DND-41 (cell line): ENCODE measurements at places on chromosomes 2 and 18.

GRCh38 chr2:235594041-235594440 is 100.2 kb downstream of the AGAP1 start:
- H3K36me3 ChIP-seq, result no peaks in the 10 kb centered on the region
- no peak overlapping the region for H3K4me3 ChIP-seq
- H3K4me1 ChIP-seq, result no peaks in the 10 kb centered on the region
- no peak overlapping the region for H3K27ac ChIP-seq
- no peak for DNase-seq

DNA sequence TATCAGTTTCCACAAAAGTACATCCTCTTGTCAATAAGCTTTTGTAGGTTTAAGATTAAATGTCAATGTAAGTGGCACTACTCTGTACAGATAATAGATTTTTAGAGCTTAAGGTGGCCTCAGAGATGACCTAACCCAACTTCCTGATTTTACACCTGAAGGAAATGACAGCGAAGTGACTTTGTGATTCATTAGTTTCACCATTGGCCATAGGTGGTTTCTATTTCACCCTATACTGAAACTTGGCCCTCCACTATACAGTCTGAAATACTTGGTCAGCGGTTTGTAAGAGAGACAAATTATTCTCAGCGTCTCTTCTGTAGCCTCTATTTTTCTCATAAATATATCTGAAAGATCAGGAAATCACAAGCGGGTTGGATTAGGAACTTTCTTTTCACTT is 330.4 kb upstream of the FAM98A start:
- no peak for DNase-seq
- no peaks in the 10 kb centered on the region for H3K4me1 ChIP-seq
- H3K4me3 ChIP-seq, result no peak overlapping the region
- H3K36me3 ChIP-seq, result no peaks in the 10 kb centered on the region
- no peaks in the 10 kb centered on the region for H3K27me3 ChIP-seq

DNA sequence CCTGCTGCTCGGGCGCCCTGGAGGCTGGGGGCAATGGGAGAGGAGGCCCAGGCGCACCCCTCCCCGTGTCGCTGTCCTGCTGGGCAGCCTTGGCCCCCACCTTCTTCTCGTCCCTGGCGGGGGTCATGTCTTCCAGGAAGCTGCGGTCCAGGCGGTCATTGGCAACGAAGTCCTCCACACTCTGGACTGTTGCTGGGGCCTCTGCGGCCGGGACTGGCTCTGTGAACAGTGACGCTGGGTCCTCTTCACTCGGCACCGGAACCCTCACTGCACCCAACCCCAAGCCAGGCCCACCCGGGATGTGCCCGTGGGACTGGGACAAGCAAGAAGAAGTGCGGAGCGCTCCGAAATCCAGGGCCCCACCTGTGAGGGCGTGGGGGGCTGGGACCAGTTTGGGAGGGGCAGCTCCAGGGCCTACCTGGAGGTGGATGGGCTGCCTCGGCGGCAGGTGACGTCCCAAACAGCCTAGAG is 308.0 kb downstream of the CCDC74A start:
- no peaks in the 10 kb centered on the region for H3K27me3 ChIP-seq
- no peak for DNase-seq
- no peak overlapping the region for H3K4me3 ChIP-seq

GRCh38 chr2:62857139-62857931 is 151.8 kb downstream of the EHBP1 start:
- peaks cover 37% of the 10 kb centered on the region for H3K36me3 ChIP-seq
- H3K4me3 ChIP-seq, result no peak overlapping the region
- no peaks in the 10 kb centered on the region for H3K27me3 ChIP-seq
- no peak for DNase-seq
- no peak overlapping the region for H3K27ac ChIP-seq

DNA sequence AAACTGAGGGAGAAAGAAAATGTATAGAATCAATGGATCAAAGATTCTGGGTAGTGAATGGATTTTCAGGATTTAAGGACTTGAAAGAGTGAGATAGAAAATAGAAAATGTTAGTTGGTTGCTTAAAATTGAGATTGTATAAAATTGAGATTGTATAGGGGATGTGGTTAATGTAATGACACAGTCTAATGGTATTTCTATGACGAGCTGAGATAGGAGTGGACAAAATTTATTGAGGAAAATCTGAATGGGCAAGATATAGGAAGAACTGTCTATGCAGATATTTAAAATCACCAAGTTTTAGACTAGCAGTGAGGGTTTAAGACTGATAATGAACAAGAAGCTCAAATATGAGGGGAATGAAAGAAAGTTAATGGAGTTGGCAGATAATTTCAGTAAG is 406.6 kb downstream of the NYAP2 start:
- no peaks in the 10 kb centered on the region for H3K36me3 ChIP-seq
- no peak overlapping the region for H3K4me3 ChIP-seq
- H3K4me1 ChIP-seq, result no peaks in the 10 kb centered on the region
- no peak for DNase-seq
- H3K27me3 ChIP-seq, result no peaks in the 10 kb centered on the region
